ENCODE measurements at places on chromosomes 7 and 10. TPM values are rescaled to one million over a fixed set of nuclear protein-coding genes. Genes with fewer than 3 reads are reported as not detected.

HTR7 gene
- under 0.01 TPM for total RNA-seq

INMT gene
- total RNA-seq = under 0.01 TPM

MDFIC gene
- 24.0 TPM for total RNA-seq

KLF14 gene
- not detected for total RNA-seq
